ENCODE measurements at places on chromosomes 4 and X.

GRCh38 chr4:101651778-101652177, 138.8 kb upstream of the BANK1 start:
- no peak for DNase-seq

DNA sequence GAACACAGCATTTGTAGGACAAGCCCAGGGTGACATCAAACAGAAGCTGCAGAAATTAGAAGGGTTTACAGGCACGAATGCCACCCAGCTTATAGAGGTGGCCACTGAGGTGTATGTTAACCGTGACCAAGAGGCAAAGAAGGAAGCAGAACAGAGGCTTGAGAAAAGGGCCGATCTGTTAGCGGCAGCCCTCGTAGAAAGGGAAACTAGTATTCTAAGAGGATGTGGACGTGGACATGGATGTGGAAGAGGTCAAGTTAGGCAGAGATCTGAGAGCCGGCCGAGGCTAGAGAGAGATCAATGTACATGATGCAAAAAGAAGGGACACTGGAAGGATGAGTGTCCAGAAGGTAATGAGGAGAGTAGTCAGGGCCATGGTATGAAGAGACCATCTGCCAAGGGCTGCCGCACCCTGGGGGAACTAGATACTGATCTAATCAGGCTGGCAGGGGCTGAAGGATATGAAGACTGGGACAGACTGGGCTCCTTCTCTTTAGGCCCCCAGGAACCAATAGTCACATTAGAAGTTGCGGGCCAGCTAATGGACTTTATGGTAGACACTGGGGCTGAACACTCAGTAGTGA, 27.5 kb downstream of the LIAS start:
- no peak for DNase-seq

DNA sequence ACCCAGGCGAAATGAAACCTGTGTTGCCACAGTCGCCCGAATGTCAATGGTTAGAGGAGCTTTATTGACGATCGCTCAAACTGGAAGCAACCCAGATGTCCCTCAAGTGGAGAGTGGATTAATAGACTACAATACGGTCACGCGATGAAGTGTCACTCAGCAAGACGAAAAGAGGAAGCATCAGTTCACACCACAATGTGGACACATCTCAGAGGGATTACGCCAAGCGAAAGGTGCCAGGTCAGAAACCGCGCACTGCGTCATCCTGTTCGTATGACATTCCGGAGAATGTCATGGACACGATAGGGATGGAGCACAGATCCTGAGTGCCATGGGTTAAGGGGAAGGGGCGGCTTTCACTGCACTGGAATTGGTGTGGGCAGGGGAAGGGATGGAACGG, 111.7 kb downstream of the HMX1 start:
- DNase-seq: no peak

DNA sequence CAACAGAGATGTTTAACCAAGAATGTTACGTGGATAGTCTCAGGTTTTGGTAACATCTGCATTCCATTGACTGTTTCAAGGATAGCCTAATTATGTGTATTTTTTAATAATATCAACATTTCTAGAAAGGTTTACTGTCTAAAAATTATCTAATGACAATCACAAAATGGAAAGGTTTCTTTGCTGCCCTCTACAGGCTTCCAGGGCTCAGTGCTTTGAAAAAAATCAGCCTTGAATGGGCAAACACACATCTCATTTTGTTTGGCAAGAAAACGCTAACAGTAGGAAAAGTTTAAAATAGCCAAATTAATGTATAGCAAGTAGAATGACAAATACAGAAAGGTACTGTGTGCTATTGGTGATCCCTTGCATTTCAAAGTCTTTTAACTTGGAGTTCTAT, 223.4 kb upstream of the PRPS2 start:
- no peak for DNase-seq

DNA sequence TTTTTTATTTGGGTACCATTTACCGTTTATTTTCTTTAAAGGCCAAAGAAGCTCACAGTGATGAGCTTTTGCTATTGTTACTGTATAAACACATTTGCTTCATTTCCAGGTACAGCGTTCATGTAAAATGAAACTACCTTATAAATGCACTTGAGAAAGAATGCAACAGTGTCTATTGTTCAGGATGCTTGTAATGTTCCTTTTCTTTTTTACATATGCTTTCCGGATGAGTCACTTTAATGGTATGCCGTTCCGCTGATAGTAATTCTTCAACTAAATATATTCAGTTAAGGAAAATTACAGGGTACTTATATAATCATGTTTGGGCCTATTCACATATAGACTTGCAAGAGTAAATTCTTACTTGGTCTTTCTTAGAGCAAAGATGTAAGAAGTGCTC, 354.9 kb downstream of the RPA4 start:
- no peak for DNase-seq

DNA sequence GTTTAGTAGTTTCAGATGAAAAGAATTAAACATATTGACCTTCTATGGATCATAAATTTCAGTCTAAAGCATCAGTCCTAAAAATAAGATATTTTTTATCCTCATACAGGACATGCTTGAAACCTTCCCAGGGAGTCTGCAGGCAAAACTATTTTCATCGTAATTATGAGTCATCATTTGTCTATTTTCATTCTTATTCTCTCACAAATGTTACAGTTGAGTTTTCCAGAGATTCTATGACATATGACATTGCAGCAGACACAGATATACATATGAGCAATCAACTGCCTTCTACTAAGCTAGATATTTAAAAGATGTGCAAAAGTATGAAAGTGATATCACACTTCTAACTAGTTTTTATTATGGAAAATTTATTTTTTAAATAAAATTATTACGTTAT, 398.0 kb downstream of the MAGEB5 start:
- no peak for DNase-seq

DNA sequence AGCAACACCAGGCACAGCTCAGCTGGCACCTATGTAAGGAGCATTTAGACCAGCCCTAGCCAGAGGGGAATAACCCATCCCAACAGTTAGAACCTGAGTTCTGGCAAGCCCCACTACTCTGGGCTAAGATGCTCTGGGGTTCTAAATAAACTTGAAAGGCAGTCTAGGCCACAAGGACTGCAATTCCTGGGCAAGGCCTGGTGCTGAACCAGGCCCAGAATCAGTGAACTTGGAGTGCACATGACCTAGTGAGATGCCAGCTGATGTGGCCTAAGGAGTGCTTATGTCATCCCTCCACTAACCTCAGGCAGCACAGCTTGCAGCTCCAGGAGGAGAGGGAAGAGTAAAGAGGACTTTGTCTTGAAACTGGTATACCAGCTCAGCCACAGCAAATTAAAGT, 7.6 kb upstream of the PRRG3 start:
- DNase-seq: no peak

DNA sequence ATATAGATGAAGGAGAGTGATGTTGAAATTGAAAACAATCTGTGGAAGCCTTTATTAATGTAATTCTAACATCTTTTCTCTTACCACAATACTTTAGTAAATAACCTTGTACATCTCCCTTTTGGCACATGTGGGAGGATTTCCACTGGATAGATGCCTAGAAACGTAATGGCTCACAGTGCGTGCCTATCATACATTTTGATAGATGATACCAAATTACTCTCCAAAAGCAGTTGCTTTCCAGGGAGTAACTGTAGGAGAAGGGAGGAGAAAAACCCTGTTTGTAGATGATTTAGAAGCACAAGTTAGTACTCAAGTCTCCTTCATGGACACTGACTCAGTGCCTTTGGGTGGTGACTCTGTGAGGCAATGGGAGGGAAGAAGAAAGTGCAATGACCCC, 476.3 kb downstream of the CCSER1 start:
- no peak for DNase-seq

DNA sequence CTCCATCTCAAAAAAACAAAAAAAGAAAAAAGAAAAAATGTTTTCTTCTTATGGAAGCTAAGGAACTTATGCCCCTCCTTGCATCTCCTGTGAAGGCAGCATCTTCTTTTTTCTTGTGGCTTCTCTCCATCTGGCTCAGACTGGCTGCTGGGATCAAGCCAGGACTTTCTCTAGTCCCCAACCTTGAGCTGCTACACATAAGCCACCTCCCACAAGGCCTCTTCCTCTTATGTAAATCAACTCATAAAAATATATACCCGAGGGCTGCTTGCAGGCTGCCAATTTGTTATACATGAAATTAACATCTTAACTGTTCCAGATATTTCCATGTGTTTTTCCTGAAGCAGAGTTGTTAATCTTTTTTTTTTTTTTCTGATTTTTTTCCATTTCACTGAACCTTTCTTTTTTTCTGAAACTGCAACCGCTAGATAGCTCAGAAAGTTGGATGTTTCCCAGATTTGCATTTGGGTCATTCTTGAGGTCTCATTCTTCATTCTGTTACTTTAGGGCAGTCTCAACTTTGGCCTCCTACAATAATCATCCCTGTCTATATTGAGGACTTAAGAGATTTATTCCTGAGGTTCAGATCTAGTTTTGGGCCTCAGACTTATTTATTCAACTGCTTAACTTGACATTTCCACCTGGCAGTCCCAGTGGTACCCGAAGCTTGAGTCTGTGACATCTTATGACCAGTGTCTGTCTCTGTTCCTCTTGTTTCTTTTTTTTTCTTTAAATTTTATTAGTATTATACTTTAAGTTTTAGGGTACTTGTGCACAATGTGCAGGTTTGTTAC, 10.3 kb downstream of the SNX25 start:
- no peak for DNase-seq

DNA sequence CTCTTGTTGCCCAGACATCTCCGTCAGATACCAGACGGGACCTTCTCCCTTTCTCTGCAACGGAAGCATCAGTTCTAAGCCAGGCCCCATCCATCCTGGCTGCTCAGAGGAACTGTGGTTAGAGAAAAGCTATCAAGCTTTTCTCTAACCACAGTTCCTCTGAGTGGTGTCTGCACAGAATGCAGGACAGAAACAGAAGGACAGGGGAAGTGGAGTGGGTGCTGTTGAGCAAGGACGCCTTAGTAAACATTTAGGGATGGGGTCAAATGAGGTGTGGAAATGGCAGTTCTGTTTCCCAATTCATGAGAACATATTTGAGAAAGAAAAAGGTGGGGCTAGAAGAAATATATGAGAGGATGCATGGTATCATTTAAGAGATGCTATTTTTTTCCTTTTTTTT, 283.8 kb downstream of the CRLF2 start:
- no peak for DNase-seq

DNA sequence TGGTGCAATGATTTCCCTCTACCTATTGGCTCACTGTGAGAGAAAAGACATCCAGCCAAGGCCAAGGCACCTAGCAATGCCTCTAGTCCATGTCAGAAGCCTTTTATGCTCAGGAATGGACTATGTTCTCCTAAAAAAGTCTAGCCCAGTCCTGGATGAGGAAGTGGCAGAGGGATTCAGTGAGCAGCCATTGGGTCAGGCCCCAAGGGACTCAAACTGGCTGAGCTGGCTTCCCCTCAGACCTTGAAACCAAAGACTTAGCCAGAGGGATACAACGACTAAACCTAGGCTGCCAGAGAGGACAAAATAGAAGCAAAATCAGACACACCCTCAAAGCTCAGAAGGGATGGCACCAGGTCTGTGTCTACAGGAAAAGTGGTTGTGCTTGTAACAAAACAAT, 49.1 kb downstream of the ARHGEF9 start:
- no peak for DNase-seq

DNA sequence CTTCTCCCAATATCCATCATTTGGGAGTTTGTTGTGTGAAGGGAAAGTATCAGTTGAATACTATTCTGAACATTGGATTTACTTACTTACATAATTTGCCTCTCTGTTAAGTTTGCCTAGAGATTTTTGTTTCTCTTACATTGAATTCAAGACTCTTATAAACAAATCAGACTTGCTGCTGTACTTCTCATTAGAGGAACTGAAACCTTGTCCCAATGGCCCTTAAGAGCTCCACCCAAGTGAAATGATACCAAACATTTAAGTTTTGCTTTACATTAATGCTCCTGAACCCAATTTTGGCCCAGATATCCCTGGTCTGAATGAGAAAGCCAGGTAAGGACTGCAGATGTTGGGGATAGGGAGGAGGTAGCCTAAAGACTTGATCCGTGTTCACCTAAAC, 32.0 kb downstream of the HAND2 start:
- DNase-seq: no peak

DNA sequence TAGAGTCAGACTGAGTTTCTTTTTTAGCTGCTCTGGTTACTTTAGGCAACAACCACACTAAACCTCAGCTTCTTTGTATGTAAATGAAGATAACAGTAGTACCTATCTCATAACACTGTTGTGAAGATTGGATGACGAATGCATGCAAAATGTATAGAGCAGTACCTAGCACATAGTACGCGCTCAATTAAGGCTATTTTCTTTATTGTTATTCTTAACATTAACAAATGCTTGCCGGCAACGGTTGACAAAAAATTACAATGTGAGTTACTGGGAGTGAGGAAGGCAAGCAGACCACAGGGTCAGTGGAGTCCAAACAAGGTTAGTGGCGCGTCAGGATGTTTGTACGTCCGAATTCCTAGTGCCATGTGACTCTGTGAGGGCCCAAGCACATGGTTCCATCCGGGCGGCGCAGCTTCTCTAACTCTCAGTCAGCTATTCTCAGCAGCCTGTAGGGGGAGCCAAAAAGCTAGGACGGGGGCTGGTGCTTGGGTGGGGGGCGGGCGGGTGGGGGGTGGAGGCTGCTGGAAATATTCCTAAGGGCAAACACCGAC, 821 bp upstream of the NALF2 start:
- no peak for DNase-seq

- DNase-seq: no peak
Measured at GRCh38 chr4:134885436-134885835, 683.8 kb upstream of the PABPC4L start.

GRCh38 chr4:165403048-165403447, 24.2 kb downstream of the CPE start:
- DNase-seq: no peak

GRCh38 chrX:49137492-49137891, 14.0 kb upstream of the GPKOW start:
- no peak for DNase-seq

GRCh38 chr4:178215763-178216162, 773.5 kb upstream of the AGA start:
- DNase-seq: no peak

GRCh38 chr4:141410839-141411238, 190.1 kb downstream of the ZNF330 start:
- no peak for DNase-seq

- no peak for DNase-seq
Measured at GRCh38 chr4:105277702-105278101, 131.0 kb downstream of the TET2 start.

DNA sequence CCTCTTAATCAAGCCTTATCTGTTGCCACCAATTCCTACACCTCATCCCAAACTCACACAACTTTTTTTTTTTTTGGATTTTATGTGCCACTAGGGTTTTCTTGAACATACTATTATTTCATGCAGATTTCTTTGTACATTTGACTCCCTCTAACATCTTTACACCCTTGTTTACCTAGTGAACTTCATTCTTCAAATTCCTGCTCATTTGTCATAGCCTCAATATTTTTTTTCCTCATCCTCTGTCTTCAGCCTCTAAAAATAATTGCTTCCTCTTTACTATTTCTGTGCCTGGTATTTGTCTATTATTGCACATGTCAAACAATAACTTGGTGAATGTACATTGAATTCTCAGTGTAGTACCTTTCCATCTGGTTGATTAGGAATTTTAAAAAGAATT, 22.0 kb downstream of the NBDY start:
- DNase-seq: no peak

Measured in activated CD4-positive, alpha-beta memory T cell treated with anti-CD3 and anti-CD28 coated beads for 36 hours (primary cell).